ENCODE measurements at places on chromosomes 5 and 9.
A peak's percentile ranks its signal among the peaks of the same experiment; 100 is the strongest.

GRCh38 chr9:2785060-2785950 is 58.6 kb downstream of the PUM3 start:
- DNase-seq = no peak

DNA sequence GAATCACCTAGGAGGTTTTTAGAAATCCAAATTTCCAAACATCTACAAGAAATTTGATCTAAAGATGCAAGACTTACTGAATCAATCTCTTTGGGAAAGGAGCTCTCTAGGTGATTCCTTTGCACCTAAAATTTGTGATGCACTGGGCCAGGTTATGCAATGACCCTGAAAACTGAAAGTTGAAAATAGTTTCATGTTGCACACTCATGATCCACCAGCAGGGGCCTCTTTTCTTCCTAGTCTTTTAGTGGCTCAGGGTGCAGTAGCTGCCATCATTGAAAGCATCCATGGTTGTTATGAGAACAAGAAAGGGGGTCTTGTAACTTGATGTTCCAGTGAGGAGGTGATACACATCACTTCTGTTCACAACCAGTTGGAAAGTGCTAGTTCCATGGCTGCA is 486.8 kb downstream of the PSAT1 start:
- DNase-seq = no peak

DNA sequence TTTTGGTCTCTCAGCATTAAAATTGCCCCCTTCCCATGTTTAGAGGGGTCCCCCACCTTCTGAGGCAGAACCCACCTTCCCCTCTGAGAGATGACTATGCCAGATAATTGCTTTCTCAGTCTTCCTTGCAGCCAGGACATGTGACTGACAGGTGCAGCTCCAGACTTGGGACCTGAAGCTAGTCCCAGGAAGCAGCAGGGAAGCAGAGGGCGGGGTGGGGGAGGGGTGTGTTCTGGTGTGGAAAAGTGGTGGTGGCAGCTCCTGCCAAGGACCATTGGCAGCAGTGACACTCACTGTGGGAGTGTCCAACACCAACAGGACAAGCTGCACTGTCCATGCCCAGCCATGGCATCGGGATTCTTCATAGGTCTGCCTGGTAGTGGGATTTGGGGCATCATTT is 2.3 kb downstream of the EIF4E1B start:
- no peak for DNase-seq

- DNase-seq = no peak
Measured at GRCh38 chr5:165015126-165015525, 1509.7 kb downstream of the MAT2B start.

- DNase-seq = no peak
Measured at GRCh38 chr9:133519693-133520092, 5.1 kb downstream of the MYMK start.

- DNase-seq = peak; percentile 31
Measured at GRCh38 chr5:157518963-157519362, 56.6 kb downstream of the ADAM19 start.

DNA sequence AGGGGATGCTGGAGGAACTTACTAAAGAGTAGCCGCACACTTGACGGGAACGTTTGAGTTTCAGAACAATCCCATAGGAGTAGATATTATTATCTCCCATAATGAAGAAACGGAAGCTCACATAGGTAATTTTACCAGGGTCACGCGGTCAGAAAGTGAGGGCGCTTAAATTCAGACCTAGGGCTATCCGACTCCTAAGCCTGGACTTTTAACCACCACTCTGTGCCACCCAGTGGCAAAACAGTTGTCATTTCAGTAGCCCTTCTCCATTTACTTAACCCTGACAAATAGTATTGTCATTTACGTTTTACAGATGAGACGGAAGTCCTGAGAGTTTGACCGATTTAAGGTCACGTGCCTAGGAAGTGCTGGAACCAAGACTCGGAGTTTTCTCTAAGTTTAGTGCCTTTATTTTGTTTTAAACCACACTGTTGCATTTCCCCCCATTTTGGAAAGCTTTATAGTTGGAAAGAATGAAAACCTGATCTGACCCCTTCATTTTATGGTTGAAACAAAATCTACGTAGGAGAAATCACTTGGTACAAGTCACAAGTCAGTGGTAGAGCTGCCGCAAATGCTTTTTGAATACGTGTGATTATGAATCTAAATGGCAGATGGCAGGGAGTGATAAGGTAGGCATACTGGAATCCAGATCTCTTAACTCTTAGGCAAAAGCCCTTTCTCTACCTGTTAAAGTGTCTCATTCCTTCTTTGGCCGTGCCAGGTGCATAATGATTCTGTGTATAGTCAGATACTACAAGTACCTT is 650 bp downstream of the MRRF start:
- DNase-seq = no peak

DNA sequence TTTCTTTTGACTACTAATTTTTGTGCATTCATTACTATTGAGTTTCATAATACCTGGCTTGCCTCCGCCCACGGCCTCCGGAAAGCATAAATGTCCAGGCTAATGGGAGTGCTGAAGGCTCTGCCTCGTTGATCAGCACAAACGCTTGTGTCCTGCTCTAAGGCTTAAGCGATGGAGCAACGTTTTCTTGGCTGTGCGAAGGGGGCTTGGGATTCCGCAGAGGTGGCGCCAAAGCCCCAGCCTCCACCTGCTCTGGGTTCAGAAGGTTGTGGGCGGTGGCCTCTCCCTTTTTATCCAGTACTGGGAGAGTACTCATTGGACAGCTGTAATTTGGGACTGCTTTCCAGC is 19.7 kb downstream of the ANXA2R start:
- peak; percentile 59 for DNase-seq

- DNase-seq = no peak
Measured at GRCh38 chr5:93385655-93386054, 195.4 kb downstream of the NR2F1-AS1 start.

DNA sequence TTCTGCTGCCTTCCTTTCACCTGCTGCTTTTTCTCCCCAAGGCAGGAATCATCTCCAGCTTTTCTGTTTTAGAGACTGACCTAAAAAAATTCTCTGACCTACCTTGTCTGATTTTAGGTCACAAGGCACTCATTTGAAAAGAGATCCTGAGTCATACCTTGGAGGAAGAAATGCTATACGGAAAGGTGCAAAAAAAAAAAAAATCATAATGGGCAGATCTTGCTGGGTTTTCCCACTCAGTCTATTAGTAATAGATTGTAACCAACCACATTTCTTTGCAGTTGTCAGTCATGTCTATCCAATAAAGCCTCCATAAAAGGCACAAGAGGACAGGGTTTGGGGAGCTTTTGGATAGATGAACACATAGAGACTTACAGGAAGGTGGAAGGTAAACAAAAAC is 70.0 kb downstream of the MTREX start:
- no peak for DNase-seq

DNA sequence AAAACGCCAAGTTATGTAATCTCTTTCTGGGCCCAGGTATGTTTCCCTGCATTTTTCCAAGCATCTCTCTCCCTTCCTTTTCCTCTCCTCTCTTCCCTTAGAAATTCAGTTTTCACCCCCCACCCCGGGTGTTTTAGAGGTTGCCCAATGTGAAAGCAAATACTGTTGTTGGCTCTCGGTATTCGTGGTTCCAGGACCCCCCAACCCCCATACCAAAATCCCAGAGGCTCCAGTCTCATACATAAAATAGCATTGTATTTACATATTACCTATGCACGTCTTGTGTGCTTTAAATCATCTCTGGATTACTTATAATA is 48.8 kb downstream of the ACER2 start:
- no peak for DNase-seq

DNA sequence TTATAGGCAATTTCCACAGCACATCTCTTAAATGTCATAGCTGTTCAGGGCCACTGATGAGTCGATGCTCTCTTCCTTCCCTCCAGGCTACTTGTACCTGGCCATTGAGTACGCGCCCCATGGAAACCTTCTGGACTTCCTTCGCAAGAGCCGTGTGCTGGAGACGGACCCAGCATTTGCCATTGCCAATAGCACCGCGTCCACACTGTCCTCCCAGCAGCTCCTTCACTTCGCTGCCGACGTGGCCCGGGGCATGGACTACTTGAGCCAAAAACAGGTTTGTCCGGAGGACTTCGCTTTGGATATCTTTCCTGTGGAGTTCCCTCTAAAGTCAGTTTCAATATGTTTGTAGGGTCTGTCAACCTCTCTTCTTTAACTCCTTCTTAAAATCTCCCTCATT is 84.3 kb downstream of the EQTN start:
- DNase-seq = no peak

DNA sequence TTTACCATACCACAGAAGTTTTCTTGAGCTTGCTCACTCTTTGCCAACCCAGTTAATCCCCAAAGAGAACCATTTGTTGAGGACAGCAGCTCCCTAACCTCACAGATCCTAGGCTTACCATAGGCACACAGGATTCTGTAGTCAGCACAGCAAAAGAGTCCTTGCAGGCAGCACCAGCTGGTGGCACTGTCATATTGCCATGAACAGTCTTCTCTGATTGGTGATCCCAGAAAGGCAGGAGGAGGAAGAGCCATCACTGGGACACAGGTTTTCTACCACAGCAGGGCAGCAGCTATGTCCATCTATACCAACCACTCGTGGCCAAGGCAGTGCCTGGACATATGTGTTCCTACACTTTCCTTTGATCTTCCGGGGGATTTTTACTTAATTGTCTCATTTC is 297.1 kb upstream of the CD180 start:
- DNase-seq = no peak

- DNase-seq = no peak
Measured at GRCh38 chr5:41755705-41756104, 114.5 kb downstream of the OXCT1 start.

- peak; percentile 81 for DNase-seq
Measured at GRCh38 chr9:37528652-37529471, 43.1 kb downstream of the POLR1E start.

DNA sequence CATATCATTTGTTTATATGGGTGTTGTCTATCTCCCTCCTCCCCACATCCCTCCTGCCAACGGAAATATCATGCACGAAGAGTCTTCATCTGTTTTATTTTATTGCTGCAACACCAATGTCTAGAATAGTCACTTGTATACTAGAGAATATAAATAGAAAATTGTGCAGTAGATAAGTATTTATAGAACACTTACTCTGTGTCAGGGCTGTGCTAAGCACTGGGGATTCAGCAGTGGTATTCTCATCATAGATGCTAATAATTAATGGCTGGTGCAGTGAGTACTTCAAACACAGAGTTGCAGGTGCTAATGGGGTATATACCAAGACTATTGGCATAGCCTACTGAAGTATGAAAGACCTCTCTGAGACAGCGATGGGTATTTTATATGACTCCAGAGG is 353.5 kb upstream of the CDH6 start:
- DNase-seq = no peak

DNA sequence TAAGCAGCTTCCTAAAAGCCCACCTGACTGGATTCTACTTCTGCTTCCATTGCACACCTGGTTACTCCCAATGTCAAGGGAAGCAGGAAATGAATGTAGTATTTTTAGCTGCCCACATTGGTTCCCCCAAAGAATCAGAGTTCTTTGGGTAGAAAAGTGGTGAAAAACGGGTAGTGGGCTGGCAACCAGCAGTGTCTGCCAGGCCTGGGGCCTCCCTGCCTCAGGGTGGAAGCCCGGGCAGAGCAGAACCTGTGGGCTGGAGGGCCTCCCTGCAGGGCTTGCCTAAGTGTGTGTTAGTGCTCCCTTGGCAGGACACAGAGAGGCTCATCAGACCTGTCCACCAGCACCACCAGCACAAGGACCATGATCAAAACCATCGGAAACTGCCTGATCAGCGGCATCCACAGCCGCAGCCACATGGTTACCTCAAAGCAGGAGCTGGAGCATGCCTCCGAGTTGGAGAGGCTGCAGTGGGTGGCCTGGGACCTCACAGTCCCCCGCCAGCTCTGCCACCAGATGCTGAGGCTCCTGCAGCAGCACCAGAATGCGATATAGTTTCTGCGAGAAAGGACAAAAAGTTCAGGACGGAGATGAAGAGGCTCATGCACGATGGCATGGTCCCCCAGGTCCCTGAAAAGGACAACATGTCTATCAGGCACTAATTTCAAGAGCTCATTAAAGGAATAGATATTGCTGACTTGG is 72.2 kb downstream of the PTPDC1 start:
- DNase-seq = no peak

- no peak for DNase-seq
Measured at GRCh38 chr5:3023656-3024055, 272.2 kb upstream of the IRX2 start.

DNA sequence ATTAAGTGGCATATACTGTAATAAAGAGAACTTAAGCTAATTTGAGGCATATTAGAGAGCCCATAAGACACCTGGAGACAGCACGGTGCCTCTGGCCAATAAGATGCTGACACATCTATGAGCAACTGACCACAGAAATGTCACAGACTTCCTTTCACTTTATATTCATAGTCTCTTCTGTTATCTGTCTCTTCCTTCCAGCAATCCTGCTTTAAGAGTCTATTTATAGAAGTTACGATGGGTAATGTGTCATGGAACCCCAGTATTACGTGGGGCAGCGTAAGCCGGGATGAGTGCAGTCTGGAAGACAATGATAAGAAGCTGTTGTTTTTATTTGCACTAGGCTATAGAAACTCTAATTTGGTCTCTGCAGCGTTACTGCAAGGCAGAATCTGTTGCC is 136.8 kb downstream of the CFAP90 start:
- DNase-seq = no peak

DNA sequence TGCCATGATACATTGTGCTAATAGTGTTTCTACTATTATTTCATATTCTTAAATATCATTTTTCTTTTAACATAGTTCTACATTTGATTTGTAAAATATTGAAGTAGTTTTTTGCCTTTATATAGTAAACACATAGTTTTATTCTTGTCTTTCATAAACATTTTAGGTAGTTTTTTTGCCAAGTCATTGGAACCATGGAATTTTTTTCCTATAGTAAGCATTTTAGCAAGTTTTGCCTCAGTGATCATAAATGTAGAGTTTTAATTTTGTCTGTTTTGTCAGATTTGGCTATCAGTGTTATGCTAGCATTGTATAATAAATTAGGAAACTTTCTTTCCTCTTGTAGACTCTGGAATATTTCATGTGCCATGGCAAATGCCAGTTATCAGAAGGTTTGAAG is 137.1 kb upstream of the LPAR1 start:
- no peak for DNase-seq

GRCh38 chr9:70020217-70020616 is 23.4 kb upstream of the MAMDC2 start:
- DNase-seq = no peak
